NB4 (cell line): ENCODE measurements at places on chromosomes 2 and 18.
A peak's percentile ranks its signal among the peaks of the same experiment; 100 is the strongest.

DNA sequence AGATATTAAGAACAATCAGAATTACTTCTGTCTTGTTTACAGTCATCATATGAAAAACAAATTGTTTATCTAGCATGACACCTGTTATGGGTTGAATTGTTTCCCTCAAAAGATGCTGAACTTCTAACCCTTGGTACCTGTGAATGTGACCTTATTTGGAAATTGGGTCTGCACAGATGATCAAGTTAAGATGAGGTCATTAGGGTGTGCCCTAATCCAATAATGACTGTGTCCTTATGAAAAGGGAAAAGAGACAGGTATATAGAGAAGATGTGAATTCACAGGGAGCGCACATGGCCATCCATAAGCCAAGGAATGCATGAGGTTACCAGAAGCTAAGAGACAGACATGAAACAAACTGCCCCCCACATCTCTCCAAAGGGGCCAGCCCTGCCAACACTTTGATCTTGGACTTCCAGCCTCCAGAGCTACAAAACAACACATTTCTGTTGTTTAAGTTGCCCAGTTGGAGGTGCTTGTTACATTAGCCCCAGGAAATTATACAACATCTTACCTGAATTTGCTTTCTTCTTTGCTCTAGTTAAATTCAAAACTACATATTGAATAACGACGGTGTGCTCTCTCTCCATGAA lies 2.3 kb upstream of the HPCAL1 start:
- DNase-seq, result no peak

DNA sequence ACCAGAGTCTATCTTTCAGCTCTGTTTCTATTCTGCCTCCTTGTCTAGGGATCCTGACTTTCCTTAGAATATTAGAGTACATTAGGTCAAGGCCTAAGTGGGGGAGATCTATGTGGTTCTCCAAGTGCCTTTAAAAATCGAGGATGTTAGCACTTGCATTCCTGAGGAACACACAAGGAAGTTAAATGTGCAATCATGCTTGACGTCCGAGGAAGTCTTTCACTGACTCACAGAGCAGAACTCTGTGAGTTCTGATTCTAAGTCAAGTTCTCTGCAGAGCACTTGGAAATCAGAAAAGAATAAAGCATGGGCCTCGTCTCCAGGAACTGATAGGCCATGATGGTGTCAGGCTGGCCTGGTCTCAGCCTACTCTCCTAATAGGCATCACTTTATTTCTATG lies 17.2 kb downstream of the FHOD3 start:
- DNase-seq, result no peak

DNA sequence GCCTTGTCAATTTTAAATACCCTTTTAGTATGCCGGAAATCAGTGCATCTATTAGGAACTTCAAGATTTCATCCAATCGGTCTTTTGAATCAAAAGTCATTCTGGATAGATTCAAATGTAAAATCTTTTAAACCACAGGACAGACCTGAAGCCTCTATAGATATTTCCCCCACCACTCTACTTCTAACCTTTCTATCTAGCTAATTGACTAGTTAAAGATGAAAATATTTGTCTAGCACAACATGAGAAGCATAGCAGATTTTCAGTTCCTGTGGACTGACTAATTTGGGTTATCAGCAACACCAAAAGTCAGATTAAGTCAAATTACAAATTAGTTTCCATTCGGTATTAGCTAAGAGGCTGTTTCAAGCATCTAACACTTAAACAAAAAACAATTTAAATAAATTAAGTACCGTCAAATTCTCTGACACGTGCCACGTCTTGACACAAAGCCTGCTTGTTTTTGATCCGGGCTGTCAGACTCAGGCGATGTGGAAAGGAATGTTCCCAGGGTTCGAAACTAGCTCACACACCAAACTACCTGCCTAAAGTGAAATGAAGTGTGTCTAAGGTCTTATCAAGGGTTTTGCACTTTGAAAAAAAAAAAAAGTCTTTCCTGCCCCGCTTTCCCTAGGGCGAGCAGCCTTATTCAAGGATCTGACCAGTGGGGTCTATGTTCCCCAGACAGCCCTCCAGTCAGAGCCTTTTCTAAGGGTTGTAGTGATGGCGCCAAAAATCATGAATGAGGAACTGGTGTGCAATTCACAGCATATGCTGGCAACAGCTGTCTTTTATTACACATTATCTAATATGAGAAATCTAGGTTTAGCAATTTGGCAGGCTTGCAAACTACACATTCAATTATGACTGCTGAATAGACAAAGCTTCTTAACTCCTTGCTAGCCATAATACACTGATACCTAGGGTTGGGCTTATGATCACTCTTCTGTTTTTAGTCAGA lies 4.7 kb downstream of the CYTIP start:
- DNase-seq, result peak; percentile 11

GRCh38 chr2:133063775-133064174 lies 393.8 kb upstream of the LYPD1 start:
- DNase-seq, result peak; percentile 46

GRCh38 chr2:197131558-197131855 lies 179.1 kb downstream of the ANKRD44 start:
- no peak for DNase-seq

- peak; percentile 72 for DNase-seq
These were observed 58.3 kb downstream of the WDR7 start for GRCh38 chr18:56709463-56709862.

DNA sequence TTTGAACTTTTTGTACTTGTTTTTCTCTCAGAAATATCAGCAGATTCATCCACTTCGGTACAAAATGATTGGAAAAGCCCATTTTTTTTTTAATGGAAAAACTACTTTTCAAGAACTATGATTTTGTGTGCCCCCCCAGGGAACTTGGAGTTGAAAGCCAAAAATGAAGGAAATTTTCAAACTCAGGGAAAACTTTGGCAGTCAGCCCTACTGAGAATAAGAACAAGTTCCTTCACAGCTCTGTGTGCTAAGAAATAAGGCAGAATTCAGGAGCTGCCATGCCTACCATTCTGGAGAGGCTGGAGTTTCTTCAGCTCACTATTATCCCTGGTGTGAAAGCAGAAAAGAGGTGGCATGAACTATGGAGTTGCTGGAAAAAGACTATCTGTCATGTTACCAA lies 226.0 kb upstream of the SLC35G4 start:
- no peak for DNase-seq

GRCh38 chr2:86397986-86398385 lies 43.2 kb upstream of the KDM3A start:
- no peak for DNase-seq

- DNase-seq, result no peak
These were observed 134.5 kb downstream of the NEDD4L start for GRCh38 chr18:58178511-58178910.

DNA sequence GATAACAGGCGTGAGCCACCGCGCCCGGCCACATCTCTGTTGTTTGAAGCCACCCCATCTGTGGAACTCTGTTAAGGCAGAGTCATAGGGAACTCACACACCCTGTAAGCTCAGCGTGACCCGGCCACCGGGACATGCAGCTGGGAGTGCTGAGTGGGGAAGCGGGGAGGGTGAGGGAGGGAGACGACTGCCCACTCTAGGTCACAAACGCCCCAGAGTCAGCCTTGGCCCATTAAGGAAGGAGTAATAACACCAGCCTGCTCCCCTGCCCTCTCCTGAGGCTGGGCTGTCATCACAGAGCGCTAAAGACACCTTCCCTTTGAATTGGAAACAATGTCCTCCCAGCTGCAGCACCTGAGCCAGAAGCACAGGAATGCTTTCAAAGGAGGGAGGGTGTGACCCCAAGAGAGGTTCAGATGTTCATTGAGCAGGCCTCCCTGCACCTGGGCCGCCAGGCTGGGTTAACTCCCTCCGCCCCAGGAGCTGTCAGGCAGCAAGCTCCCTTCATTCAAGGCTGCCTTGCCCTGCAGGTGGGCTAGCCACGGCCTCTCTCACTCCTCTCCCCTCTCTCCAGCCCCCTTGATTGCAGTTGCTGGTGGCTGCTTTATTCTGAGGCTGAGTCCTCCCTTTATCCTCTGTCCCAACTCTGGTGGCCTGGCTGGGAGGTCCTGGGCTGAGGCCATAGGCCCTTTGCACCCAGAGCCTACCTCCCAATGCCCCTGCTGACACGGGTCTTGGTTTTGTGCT lies 77.2 kb upstream of the HPCAL1 start:
- no peak for DNase-seq

- no peak for DNase-seq
These were observed 719.5 kb downstream of the DPP10 start for GRCh38 chr2:115161771-115162493.

- peak; percentile 51 for DNase-seq
These were observed 148.8 kb upstream of the SRD5A2 start for GRCh38 chr2:31729442-31730092.

DNA sequence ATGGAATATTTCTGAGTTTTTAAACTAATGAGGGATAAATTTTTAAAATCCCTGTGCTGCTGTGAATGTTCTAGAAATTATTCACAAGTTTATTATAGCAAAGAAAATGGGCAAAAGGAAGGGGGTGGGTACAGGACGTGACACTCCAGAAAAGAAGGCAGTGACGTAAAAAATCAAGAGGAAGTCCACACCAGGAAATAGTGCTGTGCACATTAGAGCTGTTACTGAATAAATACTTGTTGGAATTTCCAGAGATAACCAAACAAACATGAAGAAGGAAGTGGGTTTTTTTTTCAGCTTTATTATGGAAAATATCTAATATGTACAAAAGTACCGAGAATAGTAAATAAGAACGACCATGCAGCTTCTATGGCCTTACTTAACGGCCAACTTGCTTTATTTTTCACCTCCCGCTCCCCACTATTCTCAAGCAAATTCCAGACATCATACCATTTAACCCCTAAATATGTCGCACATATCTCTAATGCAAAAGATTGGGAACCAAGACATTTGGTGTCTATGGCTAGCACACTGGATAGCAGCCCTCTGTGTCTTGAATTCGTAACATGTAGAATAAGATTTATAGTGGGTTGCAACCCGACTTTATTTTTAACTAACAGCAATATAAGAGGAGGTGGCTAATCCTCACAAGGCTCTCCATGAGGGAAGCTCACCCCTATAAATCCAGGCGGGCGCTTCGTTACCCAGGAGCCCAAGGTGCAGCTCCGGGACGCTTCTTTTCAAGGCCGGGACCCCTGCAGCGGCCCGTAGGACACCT lies 580 bp upstream of the NDUFV2 start:
- DNase-seq, result peak; percentile 69

DNA sequence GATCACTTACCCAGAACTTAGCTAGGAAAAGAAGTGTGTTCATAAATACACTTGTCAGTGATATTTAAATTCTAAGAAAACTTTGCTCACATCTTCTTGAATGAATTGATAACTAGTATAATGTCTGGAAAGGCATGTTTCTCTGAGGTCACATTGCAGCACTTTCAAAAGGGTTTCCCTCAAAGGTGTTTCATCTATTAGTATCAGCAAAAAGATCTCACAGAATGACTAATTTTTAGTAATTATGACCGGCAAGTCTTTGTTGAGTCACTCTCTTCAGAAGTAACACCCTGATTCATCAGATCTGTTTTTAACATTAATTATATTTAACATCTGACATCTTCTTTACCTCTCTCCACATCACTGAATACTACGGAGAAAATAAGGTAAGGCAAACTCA lies 222.3 kb downstream of the IKZF2 start:
- no peak for DNase-seq

GRCh38 chr2:186827411-186827810 lies 21.6 kb downstream of the ZSWIM2 start:
- DNase-seq, result no peak

DNA sequence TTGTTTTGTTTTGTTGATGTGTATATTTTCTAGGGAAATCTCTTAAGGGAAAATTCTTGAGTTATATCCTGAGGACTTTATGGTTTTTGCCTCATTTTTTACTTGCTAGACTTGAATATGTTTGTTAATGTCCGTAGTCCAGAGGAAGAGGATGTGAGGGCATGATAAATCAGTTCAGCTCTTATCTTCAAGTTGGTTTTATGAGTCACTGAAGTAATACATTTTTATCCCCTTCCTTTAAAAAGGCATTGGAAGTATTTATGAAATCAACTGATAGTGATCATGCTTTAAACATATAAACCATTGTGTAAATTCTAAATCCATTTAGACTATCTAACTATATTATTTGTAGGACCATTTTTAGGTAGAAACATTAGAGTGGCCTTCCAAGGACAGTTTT lies 43.9 kb upstream of the CYBRD1 start:
- DNase-seq, result no peak

GRCh38 chr18:13470516-13471197 lies 252.1 kb downstream of the LDLRAD4 start:
- DNase-seq, result no peak

- no peak for DNase-seq
These were observed 33.6 kb downstream of the ATOH8 start for GRCh38 chr2:85787282-85787980.

DNA sequence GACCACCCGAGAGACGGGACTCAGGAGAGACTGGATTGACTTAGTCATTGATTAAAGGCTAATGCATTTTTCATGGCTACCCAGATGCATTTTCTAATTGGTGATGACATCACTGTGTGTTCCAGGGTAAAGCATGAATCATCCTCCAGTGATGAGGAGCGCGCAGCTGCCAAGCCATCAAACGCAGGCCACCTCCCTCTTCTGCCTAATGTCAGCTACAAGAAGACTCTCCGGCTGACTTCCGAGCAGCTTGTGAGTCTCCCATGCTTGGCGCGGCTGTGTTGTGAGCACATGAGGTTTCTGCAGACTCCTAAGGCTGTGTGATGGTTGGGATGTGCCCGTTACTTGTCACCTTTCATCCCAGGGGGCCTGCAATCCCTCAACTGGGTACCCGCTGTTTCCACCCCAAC lies 56.4 kb downstream of the LPIN1 start:
- DNase-seq, result no peak

DNA sequence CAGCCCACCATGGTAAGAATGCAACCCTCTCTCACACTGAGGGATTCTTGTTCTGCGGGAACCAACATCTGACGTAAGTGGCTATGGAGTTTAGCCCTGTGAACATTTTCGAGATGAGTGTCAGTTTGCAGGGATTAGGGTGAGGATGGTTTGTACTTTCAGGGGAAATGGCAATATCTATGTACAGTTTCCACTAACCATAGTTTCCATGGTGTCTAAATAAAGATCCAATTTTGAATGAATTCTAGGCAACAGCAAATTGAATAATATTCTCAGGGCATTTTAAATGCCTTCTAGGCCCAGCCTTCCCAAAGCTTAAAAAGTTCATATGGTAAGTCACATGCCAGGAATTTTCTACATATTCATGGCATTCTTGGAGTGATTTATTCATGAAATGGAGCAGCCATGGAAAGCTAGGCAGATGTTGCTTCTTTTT lies 105.4 kb upstream of the MMADHC start:
- no peak for DNase-seq

DNA sequence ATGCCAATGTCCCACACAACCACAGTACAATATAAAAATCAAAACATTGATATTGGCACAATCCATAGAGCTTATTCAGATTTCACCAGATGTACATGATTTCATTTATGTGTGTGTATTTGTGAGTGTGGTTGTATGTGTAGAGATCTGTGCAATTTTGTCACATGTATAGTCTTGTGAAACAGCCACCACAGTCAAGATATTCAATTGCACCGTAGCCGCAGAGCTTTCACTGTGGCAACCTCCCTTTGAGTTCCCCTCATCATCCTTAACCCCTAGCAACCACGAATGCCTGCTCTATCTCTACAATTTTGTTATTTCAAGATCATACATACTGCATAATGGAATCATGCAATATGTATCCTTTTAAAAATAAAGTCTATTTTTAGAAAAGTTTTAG lies 391.3 kb downstream of the SETBP1 start:
- DNase-seq, result peak; percentile 70
